ENCODE measurements at places on chromosomes 11 and 22.

- no peak for DNase-seq
These were observed 33.0 kb downstream of the ATXN10 start for GRCh38 chr22:45704648-45705047.

- DNase-seq: peak; percentile 91
These were observed at the start of gene AQP11 for GRCh38 chr11:77589521-77590193. Gene AQP11, plus strand, starts transcription at chr11:77589953. Its CDS starts 40 bp downstream, at chr11:77589993.

GRCh38 chr11:41781441-41781840 lies 322.0 kb upstream of the LRRC4C start:
- DNase-seq: no peak

DNA sequence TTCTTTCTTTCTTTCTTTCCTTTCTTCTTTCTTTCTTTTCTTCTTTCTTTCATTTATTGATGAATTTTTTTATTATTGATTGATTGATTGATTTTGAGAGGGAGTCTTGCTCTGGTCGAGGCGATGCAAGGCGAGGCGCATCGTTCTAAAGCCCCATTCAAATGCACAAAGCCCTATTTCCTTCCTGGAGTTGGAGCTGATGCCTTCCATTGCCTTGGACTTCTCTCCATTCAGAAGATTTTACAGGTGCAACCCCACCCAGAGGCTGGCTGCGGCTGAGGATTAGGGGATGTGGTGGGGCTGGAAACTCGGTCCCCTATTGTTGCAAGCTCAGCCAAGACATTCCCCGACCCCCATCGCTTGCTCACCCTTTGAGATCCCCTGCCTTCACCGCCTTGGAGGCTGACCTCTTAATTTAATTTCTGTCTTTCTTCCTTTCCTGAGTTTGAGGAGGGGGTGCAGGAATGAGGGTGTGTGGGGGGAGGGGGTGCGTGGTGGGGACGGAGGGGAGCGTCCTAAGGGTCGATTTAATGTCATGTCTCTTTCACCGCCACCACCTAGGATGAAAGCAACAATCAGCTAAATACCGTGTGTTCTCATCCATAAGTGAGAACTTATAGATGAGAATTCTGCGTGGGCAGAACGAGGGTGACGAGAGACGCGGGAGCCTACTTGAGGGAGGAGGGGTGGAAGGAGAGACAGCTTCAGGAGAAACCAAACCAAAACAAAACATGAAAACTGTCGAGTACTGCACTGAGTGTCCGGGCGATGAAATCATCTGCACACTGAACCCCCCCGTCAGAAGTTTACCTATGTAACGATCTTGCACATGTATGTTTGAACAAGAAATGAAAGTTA lies 3913.9 kb upstream of the OR11H1 start:
- no peak for DNase-seq

DNA sequence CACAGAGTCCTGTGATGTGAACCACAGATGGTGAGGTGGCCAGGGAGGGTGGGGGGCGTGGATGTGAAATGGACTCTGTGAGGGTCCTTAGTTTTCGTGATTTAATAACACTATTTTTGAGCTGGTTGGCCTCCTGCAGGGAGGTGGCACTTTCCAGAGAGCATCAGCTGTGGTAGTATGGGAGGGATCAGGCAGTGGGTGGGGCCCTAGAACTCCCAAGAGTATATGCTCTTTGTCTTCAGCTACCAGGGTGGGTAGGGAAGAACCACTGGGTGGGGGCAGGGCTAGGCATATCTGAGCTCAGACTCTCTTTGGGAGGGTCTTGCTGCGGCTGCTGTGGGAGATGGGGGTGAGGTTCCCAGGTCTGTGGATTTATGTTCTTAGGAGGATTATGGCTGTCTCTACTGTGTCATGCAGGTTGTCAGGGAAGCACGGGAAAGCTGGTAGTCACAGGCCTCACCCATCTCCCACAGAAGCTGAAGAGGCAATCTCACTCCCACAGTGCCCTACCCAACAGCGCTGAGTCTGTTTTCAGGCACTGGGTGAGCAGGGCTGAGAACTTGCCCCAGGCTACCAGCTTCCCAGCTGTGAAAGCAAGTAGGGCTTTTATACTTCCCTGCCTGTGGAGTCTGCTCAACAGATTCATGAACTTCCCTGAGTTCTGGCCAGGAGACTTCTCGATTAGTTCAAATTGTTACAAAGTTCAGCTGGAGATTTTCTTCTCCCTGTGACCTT lies 47.9 kb upstream of the SNX19 start:
- DNase-seq: no peak

DNA sequence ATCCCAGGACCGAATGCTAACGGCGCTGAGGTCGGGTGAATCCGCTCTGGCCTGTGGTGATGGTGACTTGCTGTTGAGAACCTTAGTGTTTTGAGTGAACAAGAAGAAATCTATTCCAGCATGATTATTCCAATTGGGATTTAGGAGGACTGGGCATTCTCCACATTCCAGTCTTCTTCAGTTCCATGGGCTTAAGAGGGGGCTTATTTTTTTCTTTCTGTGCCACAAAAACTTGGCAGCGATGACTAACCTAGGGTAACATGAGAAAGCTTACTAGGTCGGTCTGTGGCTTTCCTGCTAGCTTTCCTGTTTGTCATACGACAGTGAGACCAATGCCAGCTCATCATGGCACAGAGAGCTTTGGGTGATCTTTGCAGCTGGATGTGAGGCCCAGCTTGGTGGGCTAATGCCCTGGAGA lies 62.9 kb upstream of the ATXN10 start:
- no peak for DNase-seq

- no peak for DNase-seq
These were observed 5.9 kb downstream of the TREH start for GRCh38 chr11:118673361-118674081.

DNA sequence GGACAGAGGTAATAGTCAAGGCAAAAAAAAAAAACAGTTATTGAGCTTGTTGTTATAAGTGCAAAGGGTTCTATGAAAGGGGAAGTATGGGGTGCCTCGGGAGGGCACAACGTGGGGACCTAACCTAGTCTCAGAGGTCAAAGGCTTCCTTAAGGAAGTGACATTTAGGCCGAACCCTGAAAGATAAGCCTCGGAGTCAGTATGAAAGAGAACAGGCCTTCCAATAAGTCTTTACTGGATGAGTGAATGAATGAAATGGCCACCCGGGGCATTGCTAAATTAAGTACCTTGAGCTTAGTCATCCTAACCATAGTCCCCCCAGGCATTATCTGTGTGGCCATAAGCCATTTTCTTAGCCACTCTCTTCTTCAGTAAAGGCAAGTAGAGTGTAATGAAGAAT lies 19.7 kb downstream of the FLI1 start:
- no peak for DNase-seq

GRCh38 chr11:68311160-68312116 lies 953 bp upstream of the LRP5 start:
- no peak for DNase-seq

- DNase-seq: no peak
These were observed 34.5 kb upstream of the SLC25A1 start for GRCh38 chr22:19213001-19213400.

GRCh38 chr22:29385151-29385704 lies 3.1 kb downstream of the AP1B1 start:
- no peak for DNase-seq
